ENCODE measurements at places on chromosomes 2 and 18.

GRCh38 chr18:28411806-28412205 is 234.9 kb upstream of the CDH2 start:
- no peak for DNase-seq

GRCh38 chr2:60321816-60322215 is 231.6 kb downstream of the BCL11A start:
- no peak for DNase-seq

DNA sequence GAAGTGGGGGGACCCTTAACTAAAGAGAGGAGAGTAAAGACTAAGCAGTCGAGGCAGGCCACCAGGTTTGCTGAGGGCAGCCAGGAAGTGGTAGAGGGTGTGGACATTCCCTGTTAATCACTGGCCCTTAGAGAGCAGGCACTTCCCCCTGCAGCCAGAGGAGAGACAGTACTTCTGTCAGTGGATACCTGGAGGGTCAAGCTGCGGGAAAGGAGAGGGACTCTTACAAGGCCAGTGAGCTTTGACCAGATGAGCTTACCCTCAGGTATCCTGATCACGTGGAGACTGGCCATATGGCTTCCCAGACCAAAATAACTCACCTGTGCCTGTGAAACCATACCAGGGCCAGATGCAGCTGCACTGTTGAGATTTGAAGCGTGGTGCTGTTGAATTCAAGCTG is 28.6 kb downstream of the ITGA6 start:
- no peak for DNase-seq

- no peak for DNase-seq
Measured at GRCh38 chr2:196590286-196590685, 49.2 kb upstream of the CCDC150 start.

DNA sequence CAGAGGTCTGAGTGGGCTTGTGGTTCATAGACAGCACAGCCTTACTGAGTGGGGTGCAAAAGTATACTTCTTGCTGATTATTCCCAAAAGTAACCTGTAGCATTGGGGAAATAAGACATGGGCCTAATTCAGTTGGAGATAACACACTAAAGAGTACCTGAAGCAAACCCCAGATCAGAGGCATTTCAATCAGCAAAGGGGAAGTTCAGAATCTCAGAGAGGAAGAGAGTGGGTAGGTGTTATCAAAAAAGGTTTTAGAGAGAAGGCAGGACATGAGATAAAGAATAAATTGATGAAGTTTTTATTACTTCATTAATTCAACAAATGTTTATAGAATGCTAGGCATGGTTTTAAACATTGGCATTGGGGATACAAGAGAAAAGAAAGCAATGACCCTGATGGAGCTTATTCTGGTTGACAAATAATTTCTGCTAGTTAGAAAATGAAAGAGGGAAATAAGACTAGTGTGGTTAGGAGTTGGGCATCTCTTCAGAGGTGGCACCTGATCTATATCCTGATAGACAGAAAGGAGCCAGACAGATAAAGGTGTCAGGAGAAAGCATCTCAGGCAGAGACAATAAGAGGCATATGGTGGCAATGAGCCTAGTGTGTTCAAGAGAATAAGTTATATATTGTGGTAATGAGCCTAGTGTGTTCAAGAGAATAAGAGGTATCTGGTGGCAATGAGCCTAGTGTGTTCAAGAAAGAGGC is 153.8 kb upstream of the SETBP1 start:
- DNase-seq = no peak

DNA sequence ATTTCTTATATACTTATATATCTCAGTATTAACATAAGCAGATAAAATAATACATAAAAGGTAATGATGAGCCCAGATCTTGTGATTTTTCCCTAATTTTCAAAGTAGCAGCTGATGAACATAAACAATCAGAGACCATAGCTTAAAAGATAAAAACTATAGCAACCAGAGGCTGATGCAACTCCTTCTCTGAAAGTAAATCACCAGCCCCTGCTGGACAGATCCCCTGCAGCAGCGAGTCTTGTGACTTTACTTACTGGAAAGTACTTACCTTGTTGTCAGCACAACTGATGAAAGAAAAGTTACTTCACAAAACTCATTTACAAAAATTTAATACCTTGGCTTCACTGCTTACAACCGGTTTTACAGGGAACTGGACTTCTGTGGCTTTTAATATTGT is 67.3 kb downstream of the GORASP2 start:
- no peak for DNase-seq

- no peak for DNase-seq
Measured at GRCh38 chr2:33241581-33241980, 234.9 kb upstream of the RASGRP3 start.

GRCh38 chr18:74942319-74942910 is 266.5 kb downstream of the PTGR3 start:
- no peak for DNase-seq

DNA sequence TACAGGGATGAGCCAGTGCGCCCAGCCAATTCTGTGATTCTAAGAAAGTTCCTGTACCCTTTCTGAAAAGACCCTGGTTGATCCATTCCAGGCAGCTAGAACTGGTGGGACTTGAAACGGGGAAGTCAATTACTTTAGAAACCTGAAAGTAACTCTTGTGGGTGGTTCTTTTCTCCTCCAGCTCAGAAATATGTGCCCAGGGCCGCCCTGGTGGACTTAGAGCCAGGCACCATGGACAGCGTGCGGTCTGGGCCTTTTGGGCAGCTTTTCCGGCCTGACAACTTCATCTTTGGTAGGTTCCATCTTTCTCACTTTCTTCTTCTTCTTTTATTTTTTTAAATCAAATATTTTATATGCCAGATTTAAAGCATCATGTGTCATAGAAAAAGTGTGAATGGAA is 2.7 kb downstream of the TUBB6 start:
- DNase-seq = no peak

- no peak for DNase-seq
Measured at GRCh38 chr2:215979620-215980019, 33.7 kb downstream of the MREG start.

DNA sequence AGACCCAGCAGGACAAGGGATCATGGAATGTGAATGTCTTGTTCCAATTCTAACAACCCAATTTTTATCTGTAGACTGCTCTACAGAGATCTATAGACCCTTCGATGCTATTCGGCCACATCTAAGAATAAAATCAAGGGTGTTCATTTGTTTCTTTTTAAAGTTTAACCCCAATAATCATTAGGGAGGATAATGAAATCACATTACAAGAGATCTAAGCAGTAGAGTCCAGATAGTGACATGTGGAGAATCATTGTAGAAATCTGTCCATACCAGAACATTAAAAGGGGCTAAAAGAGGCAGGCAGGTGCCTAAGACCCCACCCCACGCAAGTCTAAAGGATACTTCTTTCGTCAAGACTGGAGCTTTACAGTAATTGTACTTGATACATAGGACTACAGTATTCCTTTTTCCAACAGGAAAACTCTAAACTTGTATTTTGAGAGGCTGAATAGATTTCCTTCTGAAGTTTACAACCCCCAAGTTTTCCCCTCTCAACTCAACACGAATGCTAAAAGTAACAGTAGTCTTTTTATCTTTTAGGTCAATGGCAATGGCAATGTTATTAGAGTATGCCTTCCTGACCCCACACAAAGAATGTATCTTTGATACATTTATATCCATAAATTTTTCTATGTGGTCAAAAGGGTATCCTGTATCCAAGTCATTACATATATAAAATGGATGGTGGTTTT is 183.7 kb downstream of the TCF4 start:
- no peak for DNase-seq

GRCh38 chr2:21270708-21271122 is 146.9 kb downstream of the TDRD15 start:
- no peak for DNase-seq

DNA sequence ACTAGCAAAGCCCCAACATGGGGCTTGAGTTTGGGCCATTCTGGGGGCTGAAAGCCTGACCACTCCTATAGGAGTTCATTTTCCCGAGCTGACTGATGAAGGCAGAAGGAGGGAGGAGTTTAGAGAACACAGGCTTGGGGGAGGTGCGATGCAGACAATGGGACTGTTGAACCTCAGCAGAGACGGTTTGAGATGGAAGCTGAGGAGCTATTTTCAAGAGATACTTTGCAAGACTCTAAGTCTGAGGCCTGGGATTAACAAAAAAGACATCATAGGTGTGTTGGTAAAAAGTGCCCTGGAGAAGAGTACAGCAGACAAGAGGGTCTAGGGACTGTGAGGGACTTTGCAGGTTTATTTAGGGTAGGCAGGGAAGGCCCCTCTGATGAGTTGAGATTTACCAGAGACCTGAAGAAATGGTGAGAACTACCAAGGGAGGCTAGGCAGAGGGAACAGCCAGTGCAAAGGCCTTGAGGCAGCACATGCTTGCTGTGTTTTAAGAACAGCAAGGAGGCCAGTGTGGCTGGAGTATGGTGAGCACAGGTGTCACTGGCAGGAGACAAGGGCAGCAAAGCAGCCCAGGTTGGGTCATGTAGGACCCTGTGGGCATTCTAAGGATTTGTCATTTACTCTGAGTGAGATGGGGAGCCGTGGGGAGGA is 31.6 kb downstream of the PCBP1 start:
- no peak for DNase-seq

- DNase-seq = no peak
Measured at GRCh38 chr2:37230581-37230980, 815 bp downstream of the CEBPZ start.

- DNase-seq = no peak
Measured at GRCh38 chr2:153543635-153544071, 65.1 kb upstream of the RPRM start.

- no peak for DNase-seq
Measured at GRCh38 chr2:212891580-212891979, 259.8 kb downstream of the IKZF2 start.
